Effector memory CD8-positive, alpha-beta T cell (primary cell): ENCODE measurements at places on chromosomes 7 and 10.
A peak's percentile ranks its signal among the peaks of the same experiment; 100 is the strongest.

DNA sequence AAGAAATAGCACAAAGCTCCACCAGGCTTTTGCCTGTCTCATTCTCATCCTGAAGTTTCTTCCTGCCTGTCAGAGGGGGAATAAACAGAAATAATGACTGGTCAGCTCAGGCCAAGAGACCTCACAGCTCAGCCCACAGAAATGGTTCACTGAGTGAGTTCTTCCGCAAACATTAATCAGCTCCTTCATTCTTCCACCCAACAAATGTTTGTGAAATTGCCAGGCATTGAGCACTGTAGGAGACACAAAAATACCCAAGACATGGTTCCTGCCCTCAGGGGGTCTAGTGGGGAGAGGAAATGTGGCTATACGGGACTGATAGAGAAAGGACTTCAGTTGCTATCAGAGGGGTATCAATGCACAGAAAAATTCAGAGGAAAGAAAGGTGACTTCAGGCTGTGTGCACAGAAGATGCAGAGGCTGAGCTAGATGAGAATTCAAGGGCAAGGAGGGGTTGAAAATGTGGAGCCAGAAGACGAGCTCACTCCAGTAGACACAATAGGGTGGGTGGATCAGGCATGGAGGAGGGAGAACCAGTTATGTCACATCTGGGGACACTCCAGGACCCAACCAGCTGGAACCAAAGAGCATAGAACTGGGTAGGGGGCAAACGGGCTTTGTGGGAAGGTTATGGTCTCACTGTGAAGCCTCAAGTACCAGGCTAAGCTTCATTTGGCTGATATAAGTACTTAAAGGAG, 20.9 kb downstream of the MYOF start:
- H3K36me3 ChIP-seq = no peaks in the 10 kb centered on the region
- H3K4me1 ChIP-seq = peaks cover 7% of the 10 kb centered on the region
- peaks cover 6% of the 10 kb centered on the region for H3K27me3 ChIP-seq
- no peak for DNase-seq

GRCh38 chr7:127532736-127533135, 52.7 kb downstream of the GCC1 start:
- peaks cover 69% of the 10 kb centered on the region for H3K27me3 ChIP-seq
- H3K27ac ChIP-seq = no peak overlapping the region
- H3K4me1 ChIP-seq = no peaks in the 10 kb centered on the region
- no peak for DNase-seq
- H3K36me3 ChIP-seq = no peaks in the 10 kb centered on the region
- H3K4me3 ChIP-seq = no peak overlapping the region

DNA sequence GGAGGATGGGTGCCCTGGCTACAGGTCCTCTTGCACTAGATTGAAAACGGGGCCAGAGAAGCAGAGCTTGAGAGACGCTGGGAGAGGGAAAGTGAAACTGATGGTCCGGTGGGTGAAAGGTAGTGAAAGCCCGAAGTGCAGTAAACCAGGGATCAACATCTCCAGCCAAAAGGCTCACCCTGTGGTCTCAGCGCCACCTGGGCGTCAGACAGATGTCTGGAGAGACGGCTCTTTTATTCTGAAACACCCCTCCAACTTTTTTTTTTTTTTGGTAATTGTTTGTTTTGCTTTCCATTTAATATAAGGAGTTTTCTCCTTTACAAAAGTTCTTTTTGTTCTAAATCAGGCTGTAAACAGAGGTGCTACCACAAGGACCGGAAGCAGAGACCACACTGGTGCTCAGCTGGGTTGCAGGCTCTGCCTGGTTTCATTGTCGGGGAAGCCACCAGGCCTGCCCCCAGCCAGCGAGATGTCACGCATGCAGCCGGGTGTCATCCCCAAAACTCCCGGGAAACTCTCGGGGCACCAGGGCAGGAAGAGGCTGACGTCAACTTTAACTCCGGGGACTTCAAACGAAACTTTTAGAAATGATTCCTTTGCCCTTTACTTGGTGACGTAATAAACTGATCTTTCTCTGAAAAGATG, 11.2 kb downstream of the IL2RA start:
- peaks cover 51% of the 10 kb centered on the region for H3K4me1 ChIP-seq
- H3K4me3 ChIP-seq = peak overlapping the region; percentile 82
- H3K36me3 ChIP-seq = peaks cover 27% of the 10 kb centered on the region
- peak overlapping the region; percentile 98 for H3K27ac ChIP-seq
- H3K27me3 ChIP-seq = no peaks in the 10 kb centered on the region

- DNase-seq = no peak
- H3K27me3 ChIP-seq = no peaks in the 10 kb centered on the region
- H3K36me3 ChIP-seq = no peaks in the 10 kb centered on the region
Measured at GRCh38 chr7:83414947-83415346, 234.0 kb downstream of the SEMA3E start.

- no peaks in the 10 kb centered on the region for H3K36me3 ChIP-seq
- no peak overlapping the region for H3K27ac ChIP-seq
- no peak overlapping the region for H3K4me3 ChIP-seq
- no peaks in the 10 kb centered on the region for H3K27me3 ChIP-seq
- DNase-seq = no peak
- H3K4me1 ChIP-seq = no peaks in the 10 kb centered on the region
Measured at GRCh38 chr10:52346394-52347326, 32.6 kb downstream of the DKK1 start.

DNA sequence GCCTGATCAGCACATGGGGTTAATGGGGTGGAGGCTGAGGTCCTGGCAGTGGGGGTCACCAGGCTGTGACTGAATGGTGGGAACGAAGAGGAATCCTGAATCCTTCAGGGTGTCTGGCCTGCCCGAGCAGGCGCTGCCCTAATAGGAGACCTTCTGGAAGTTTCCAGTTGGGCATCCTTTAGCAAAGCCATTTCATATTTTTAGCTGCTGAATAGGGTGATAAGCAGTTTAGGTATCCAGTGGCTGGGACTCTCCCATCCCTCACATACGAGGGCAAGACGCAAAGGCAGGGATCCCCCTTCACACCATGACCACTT, 159.3 kb downstream of the SH3PXD2A start:
- peak overlapping the region; percentile 61 for H3K4me3 ChIP-seq
- H3K4me1 ChIP-seq = peaks cover 23% of the 10 kb centered on the region
- H3K27me3 ChIP-seq = no peaks in the 10 kb centered on the region
- no peak for DNase-seq

DNA sequence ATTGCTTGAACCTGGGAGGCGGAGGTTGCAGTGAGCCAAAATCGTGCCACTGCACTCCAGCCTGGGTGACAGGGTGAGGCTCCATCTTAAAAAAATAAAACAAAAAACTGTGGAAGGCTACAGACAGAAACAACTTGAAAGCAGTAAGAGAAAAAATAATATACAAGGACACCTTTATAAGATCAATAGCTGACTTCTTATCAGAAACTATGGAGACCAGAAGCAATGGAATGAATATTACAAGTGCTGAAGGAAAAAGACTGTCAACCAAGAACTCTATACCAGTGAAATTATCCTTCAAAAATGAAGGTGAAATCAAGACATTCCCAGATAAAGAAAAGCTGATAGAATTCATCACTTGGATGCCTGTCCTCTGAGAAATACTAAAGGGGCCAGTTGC, 49.0 kb downstream of the RBAK start:
- peaks cover 2% of the 10 kb centered on the region for H3K36me3 ChIP-seq
- peaks cover 5% of the 10 kb centered on the region for H3K27me3 ChIP-seq
- no peak overlapping the region for H3K27ac ChIP-seq
- no peak for DNase-seq

- no peak for DNase-seq
- H3K4me3 ChIP-seq = no peak overlapping the region
- no peaks in the 10 kb centered on the region for H3K27me3 ChIP-seq
- H3K27ac ChIP-seq = no peak overlapping the region
- peaks cover 3% of the 10 kb centered on the region for H3K4me1 ChIP-seq
- peaks cover 8% of the 10 kb centered on the region for H3K36me3 ChIP-seq
Measured at GRCh38 chr10:7153750-7154149, 257.1 kb downstream of the SFMBT2 start.

DNA sequence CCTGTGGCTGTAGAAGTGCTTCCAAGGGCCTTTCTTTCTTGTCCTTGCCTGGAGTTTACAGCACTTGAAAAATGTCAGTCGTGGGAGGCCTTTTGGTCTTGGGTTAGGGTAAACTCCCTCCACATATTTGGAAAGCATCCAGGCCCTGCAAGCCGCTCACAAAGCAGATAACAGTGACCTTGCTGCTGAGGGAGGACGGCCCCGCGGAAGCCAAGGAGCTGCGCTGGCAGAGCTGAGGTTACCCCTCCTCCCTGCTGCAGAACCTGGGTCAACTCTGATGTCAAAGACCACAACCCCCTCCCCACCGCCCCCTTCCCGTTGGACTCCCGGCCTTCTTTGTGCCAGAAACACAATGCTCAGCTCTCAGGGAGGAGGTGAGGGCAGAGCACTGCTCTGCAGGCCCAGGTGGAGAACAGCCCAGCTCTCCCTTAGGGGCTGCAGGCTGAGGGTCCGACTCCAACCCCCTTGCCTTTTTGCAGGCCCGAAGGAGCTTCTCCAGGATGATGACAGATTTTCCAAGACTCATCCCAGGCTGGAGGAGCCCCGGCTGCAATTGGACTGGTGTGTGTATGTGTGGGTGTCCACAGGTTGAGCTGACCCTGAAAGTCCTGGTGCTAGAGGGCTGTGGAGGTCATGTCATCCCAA, 957.6 kb upstream of the ZNF722 start:
- H3K36me3 ChIP-seq = no peaks in the 10 kb centered on the region
- DNase-seq = no peak
- no peaks in the 10 kb centered on the region for H3K4me1 ChIP-seq
- H3K27ac ChIP-seq = no peak overlapping the region

DNA sequence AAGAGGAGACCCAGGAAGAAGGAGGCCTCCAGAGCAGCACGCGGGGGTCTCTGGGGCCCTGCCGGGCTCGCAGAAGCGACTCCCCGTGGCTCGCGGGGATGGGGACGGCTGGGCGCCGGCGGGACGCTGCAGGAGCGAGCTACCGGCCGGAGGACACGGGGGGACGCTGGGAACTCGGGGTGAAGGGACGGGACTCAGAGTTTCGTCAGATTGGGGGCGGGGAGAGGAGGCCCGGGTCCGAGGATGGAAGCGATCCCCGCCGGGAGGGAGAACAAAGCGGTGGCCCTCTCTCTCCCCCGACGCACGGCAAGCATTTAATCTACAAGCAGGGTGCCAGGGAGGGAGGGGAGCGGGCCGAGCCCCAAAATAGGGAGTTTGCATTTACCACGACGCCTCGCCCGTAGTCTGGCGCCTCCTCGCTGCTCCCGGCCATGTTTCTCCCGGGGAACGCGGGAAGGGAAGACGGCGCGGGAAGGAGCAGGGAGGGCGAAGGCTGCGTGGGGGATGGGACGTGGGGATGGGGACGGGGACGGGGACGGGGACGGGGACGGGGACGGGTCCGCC, at the start of gene PRTFDC1:
Gene PRTFDC1 (minus strand): TSS at position 464 of the 564 bp plus-strand sequence. CDS start 31 bp downstream, at position 433.
- H3K36me3 ChIP-seq = no peaks in the 10 kb centered on the region
- peak within 1 kb of the TSS; percentile 57 for H3K27ac ChIP-seq
- H3K27me3 ChIP-seq = no peaks in the 10 kb centered on the region
- peak within 1 kb of the TSS; percentile 81 for H3K4me3 ChIP-seq

DNA sequence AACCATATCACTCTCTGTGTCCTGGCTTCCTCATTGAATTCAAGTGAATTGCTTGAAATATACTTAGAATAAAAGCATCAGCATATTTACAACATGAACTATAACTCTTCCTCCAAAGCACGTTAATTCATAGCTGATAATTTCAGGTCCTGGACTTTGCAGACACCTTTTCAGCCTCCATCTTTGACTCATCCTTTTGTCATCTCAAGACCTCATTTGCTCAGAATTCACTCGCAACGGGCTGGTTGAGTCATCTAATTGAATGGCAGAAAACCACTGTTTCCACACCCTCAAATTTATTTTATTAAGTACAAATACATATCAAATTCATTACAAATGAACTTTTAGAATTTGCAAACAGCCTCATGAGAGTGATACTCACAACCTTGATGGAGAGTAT, 545.7 kb downstream of the GATA3 start:
- H3K27me3 ChIP-seq = peaks cover 47% of the 10 kb centered on the region
- H3K4me1 ChIP-seq = no peaks in the 10 kb centered on the region
- DNase-seq = no peak

- no peaks in the 10 kb centered on the region for H3K27me3 ChIP-seq
- peak overlapping the region; percentile 5 for H3K27ac ChIP-seq
- H3K36me3 ChIP-seq = no peaks in the 10 kb centered on the region
- DNase-seq = no peak
- no peak overlapping the region for H3K4me3 ChIP-seq
- H3K4me1 ChIP-seq = peaks cover 15% of the 10 kb centered on the region
Measured at GRCh38 chr10:33214174-33214573, 120.3 kb downstream of the NRP1 start.

DNA sequence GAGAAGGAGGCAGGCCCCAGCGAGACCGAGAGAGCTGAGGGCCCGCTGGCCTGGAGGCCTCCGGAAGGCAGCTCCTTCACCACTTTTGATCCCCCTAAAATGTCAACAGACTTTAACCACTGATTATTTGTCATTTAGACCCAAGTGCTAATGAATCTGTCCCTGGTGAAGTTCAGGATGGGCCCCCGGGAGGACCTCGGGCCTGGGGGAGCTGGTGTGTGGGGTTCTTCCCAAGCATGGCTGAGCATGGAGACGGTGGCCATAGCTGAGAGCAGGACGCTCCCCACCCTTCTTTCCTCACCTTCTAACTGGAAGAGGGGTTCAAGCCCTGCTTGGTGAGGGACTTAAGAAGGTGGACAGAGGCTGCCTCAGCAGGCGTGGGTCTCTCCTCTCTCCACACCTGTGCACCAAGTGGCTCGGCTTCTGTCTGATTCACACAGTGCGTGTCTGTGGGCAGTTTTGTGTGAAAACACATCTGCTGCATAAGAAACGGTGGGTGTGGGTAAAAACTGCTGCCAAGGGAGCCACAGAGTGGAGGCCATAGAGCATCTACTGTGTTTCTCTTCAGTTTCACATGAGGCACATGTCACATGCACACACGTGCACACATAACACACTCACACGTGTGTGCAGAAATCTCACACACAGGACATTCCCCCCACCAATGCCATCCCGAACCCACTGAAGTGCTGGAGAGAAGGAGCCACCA, 53.5 kb upstream of the VIPR2 start:
- peaks cover 26% of the 10 kb centered on the region for H3K36me3 ChIP-seq
- peak; percentile 41 for DNase-seq
- H3K4me3 ChIP-seq = peak overlapping the region; percentile 82
- peak overlapping the region; percentile 99 for H3K27ac ChIP-seq

DNA sequence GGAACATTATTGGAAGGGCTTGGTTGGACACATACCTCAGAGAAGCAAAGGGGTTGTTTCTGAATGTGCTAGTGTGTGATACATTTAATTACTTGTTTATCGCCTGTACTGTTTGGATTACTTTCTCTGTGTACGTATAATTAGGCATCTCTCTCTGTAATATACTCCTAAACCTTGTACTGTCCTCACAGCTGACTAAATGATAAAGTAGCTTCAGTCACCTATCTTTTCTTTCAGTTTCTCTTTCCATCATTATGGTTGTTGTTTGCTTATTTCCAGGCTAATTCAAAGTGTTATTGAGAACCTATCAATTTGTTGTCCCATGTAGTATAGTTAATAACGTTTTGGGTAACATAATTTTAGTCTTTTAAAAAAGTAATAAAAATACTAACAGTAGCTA, 34.0 kb downstream of the MXI1 start:
- H3K36me3 ChIP-seq = no peaks in the 10 kb centered on the region
- peaks cover 19% of the 10 kb centered on the region for H3K4me1 ChIP-seq
- H3K27me3 ChIP-seq = peaks cover 5% of the 10 kb centered on the region
- H3K4me3 ChIP-seq = peak overlapping the region; percentile 58
